ENCODE measurements at places on chromosomes 3 and 15.
A peak's percentile ranks its signal among the peaks of the same experiment; 100 is the strongest.

- DNase-seq: no peak
Observed at GRCh38 chr3:166783206-166783605, 596.9 kb downstream of the ZBBX start.

DNA sequence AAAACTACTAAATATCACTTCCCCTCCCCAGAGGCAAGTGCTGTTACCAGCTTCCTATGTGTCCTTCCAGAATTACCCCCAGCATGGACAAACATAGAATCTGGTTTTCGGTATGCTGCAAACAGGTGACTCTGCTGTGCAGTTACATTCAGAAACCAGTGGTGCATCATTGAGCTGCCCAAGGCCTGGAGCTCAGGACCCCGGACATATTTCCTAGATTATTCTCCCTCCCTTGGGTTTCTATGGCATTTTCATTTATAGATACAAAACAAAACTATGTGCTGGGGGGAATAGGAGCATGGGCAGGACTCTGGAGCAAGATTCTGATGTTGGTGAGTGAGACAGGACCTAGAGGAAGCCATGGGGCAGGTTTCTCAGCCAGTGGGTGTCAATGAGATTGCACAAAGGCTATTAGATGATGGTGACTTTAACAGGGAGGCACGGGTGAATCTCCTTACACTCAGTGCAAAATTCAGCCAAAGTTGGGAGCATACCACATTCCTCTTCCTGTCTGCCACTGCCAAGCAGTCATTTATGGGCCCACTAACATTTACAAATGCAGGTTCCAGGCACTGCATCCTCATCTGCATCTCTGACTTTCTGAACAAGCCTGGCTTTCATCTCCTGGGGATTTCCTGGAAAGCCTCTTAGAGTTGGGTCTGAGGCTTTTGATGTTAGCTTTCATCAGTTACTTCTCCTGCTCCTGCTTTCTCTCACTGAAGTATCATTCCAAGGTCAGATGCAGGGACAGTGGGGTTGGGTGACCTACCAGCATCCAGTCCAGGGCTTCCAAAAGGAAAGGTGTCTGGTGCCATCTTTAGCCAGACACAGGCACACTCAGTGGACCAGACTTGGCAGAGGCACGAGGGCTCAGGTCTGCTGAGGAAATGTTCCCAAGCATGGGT, 44.5 kb downstream of the CMTM7 start:
- DNase-seq: no peak

DNA sequence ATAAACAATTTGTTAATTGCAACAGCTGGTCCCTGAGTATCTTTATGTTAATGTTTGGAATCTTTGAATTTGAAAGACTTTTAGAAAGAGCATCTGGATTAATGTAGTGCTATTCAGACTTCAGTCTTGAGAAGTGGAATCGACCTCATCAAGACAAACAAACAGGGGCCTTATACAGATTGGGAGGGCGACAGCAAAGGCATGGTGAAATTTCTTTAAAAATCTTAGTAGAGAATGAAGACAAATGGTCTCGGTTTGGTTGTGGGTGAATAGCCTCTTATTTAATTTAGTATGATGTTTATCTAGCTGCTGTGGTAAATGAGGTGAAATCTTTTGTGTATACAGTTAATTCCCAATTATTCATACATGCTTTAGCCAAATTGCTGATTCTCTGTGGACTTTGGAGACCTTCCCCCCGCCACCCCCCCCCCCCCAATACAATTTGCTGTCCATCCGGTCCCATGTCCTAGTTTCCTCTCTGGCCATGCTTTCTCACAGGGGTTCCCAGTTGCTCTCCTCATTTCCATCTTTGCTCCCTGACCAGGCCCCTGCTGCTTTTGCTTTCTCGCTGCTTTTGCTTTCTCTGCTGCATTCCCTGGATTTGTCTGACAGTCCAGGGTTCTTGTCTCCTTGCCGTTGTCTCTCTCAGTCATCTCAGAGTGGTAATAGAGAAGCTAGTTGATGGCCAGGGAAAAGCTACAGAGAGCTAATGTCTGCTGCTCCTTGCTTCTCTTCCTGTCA, 135.3 kb downstream of the FNDC3B start:
- DNase-seq: no peak

GRCh38 chr3:56923526-56924224, 121.9 kb upstream of the ARHGEF3 start:
- DNase-seq: peak; percentile 61

- DNase-seq: no peak
Observed at GRCh38 chr3:135272026-135272669, 477.1 kb downstream of the EPHB1 start.

GRCh38 chr3:12076666-12077065, 72.5 kb downstream of the SYN2 start:
- no peak for DNase-seq

DNA sequence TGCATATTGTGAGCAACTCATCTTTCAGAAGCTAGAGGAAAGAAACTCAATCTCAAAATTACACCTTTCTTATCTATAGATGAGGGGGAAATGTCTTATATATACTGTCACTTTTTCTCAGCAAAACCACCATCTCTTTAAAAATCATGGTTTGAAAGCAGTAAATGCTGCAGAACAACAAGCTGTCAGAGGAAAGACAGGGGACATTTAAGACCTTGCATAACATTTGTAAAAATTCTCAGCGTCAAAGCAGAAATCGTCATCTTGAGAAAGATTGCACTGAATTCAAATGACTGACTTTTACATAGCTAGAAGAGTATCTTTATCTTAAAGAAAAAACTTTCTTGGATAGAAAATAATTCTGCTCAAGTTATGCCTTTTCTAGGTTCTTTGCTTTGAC, 122.2 kb upstream of the CADPS start:
- DNase-seq: no peak

- DNase-seq: no peak
Observed at GRCh38 chr3:88480822-88481221, 331.1 kb downstream of the C3orf38 start.

DNA sequence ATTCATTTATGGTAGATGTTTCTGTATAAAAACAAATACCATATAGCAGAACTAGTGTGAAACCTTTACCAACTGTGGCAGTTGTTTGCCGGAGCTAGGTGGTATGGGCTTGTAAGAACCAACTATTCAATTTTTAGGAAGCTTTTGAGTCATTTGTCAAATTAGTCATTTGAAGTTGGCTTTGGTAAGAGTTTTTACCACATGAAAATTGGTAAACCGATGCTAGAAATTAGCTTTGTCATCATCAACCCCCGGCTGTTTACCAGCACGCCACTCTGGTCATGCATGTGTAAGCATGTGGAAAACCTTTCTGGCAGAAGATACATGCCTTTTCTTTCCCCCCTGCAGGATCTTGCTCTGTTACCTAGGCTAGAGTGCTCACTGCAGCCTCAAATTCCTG, 63.3 kb downstream of the IL1RAP start:
- DNase-seq: no peak

DNA sequence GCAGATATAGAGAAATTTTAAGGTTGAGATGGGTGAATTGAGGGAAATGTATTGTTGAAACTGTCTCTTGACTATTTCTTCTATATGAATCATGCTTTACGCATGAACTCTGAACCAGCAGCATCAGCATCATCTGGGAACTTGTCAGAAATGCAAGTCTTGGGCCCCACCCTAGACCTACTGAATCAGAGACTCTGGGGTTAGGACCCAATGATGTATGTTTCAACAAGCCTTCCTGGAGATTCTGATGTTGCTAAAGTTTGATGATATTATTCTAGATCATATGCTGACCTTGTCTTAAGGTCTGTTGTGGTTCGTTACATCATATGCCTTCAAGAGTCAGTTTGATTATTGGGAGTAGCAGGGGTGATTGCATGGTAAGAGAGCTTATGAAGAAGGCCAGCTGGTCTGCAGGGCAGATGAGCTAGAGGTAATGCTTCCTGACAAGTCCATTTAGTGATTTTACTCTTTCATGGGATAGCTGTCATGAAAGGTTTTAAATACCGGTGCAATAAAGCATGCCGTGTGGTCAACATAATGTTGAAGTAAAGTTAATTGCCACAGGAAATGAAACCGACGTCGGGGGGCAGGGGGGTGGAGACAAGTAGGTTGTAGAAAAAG, 152.4 kb upstream of the MRPL3 start:
- DNase-seq: no peak

GRCh38 chr15:101611580-101612299, 40.4 kb downstream of the TM2D3 start:
- DNase-seq: no peak

DNA sequence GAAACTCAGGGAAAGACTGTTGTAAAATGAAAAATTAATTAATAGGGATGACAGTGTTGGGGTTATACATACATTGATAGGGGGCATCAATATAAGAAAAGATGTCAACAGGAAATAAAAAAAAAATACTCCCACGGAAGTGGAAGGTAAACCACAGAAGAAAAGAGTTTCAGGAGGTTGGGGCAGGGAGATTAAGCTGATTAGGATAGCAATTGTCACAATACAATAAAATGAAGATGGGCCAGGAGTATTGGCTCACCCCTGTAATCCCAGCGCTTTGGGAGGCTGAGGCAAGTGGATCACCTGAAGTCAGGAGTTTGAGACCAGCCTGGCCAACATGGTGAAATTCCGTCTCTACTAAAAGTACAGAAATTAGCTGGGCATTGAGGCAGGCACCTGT, 536.1 kb downstream of the AGBL1 start:
- DNase-seq: no peak

- DNase-seq: no peak
Observed at GRCh38 chr3:137796993-137797392, 32.9 kb downstream of the SOX14 start.

DNA sequence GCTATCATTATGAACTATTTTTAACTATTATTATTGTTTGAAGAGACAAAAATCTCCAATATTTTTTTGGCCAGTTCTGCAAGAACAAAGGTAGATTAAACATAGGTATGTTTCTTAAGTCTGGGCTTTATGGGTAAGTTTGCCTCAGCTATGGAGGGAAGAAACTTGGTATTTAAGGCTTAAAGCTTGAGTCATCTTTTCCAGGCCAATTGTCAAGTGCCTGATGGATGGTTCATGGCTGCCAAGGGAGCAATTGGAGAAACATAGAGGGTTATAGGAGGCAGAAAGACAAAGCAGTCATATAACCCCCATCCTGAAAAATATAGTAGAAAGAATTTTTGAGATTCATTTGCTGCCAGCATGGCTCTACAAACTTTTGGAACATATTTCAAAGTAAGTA, 7.2 kb upstream of the STAC start:
- DNase-seq: no peak

- DNase-seq: no peak
Observed at GRCh38 chr3:82957696-82958095, 1196.3 kb upstream of the GBE1 start.

- DNase-seq: no peak
Observed at GRCh38 chr3:12559520-12559919, 2.6 kb downstream of the MKRN2 start.

- DNase-seq: peak; percentile 57
Observed at GRCh38 chr15:73346735-73347312, 21.9 kb downstream of the HCN4 start.

DNA sequence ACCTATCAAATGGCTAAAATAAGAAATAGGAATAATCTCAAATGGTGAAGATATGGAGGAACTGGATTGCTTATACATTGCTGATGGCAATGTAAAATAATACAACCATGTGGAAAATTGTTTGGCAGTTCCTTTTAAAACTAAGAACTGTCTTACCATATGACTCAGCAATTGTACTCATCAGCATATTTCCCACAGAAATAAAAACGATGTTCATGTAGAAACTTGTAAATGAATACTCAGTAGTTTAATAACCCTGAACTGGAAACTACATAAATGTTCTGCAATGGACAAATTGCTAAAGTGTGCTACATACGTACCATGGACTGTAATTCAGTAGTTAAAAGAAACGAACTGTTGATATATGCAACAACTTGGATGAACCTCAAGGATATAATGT, 253.9 kb upstream of the RBMS3 start:
- no peak for DNase-seq

DNA sequence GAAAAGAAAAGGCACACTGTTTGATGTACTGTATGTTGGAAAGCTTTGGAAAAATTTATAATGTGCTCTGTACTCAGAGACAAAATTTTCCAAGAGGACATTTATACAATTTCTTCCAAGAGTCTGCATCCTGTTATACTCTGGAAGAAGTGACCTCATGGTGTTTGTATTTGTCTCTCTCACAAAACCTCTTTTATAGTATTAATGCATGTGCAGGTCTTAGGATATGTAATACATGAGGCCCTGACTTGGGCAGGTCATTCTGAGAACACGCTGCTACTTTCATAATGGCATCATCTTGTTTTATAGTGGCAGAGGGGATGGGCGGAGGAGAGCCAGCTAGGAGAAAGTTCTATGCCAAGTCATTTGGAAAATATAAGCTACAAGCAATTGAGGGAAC, 72.0 kb upstream of the P3H2 start:
- no peak for DNase-seq

DNA sequence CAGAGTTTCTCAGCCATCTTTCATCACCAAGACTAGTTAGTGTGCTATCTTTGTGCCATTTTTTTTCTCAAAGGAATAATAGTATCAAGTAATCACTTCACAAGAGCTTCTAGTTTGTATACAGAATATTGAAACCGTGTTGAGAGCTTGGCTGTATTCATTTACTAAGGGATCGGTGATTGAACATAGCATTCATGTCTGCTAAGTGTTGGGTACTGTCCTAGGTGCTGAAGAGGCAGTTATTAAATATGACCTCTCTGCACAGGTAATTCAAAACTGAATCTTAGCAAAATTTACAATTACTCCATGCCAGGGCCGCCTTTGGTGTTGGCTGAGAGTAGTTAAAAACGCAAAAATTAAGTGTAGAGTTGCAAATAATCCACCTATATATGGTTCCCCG, 355.3 kb upstream of the RORA start:
- no peak for DNase-seq

GRCh38 chr15:60541481-60542299, 62.7 kb upstream of the ICE2 start:
- no peak for DNase-seq

DNA sequence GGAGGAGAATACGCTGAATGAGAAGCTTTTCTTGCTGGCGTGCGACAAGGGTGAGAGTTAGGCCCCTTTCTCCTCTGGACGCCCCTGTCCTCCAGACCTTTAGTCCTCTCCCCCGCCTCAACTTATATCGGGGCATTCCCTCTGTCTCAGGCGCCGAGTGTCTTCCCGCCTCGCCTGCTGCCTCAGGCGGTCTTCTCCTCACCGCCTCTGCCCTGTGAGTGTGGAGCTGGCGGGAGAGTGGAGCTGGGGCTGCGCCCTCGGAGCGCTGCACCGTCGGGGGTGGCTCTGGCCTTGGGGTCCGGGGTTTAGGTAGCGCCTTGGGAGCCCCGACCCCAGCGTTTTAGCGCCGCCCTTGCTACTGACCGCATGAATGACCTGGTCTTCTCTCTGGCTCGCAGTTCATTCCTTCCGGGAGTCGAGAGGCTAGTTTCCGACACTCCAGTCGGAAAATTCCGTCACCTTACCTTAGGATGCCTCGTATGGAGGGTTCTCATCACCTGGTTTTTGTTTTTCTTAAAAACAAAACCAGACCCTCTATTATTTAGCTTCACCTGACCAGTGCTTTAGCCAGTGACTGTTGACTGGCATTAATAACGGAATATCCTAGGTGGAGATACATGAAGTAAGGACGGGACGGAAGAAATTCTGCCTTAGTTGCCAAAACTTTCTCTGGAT, 985 bp downstream of the TRPC1 start:
- DNase-seq: no peak
